Endothelial cell of umbilical vein (primary cell): ENCODE measurements at places on chromosomes 12 and 14. TPM values are rescaled to one million over a fixed set of nuclear protein-coding genes. Genes with fewer than 3 reads are reported as not detected.

GRCh38 chr12:124170760-124171159, 124.1 kb upstream of the RFLNA start:
- H3K27ac ChIP-seq, result no peak overlapping the region
- peaks cover 5% of the 10 kb centered on the region for H3K4me1 ChIP-seq
- no peaks in the 10 kb centered on the region for H3K27me3 ChIP-seq
- no peak for DNase-seq
- H3K4me3 ChIP-seq, result no peak overlapping the region

- no peak within 1 kb of the TSS for H3K27ac ChIP-seq
- no peaks in the 10 kb centered on the region for H3K36me3 ChIP-seq
- H3K4me3 ChIP-seq, result no peak within 1 kb of the TSS
- DNase-seq, result no peak
- H3K4me1 ChIP-seq, result no peaks in the 10 kb centered on the region
- H3K27me3 ChIP-seq, result peaks cover 2% of the 10 kb centered on the region
These were observed at the start of gene GALNT9 for GRCh38 chr12:132329036-132329719. Gene GALNT9 (minus strand): TSS chr12:132329589. CDS start chr12:132329203, 386 bp downstream.

DNA sequence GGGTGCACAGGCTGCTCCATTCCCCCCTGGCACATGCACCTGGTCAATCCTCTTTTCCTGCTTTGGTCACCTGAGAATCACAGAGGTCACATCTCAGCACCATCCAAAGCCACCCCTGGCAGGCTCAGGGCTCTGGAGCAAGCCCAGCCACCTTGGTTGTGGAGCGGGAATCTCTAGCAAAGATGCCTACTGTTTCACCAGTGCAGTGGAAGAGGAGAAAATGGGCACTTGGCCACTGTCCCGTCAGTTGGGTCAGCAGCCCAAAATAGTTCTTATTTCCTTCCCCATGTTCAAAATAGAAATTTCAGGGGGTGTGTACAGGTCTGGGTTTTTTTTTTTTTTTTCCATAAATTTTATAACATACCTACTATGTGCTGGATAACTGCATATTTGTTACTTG, 18.3 kb downstream of the RTL1 start:
- H3K4me3 ChIP-seq, result no peak overlapping the region
- peaks cover 2% of the 10 kb centered on the region for H3K36me3 ChIP-seq
- H3K27me3 ChIP-seq, result no peaks in the 10 kb centered on the region

DNA sequence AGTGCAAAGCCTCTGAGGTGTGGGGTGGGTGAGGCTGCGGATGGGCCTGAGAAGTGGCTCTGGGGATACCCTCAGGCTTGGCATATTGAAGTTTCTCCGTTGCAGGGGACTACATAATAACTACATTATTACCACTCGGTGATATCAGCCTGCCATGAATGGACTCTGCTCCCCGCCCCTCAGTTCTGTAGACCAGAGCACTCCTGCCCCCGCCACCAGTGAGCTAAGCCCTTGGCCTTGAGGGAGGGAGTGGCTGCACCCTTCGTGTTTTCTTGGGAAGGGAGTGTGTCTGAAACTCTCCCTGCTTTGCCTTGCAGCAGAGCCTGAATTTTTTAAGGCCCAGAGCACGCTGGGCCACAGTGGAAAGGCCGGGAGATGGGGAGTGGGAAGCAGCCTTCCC, 1.7 kb downstream of the ORAI1 start:
- no peaks in the 10 kb centered on the region for H3K36me3 ChIP-seq
- H3K27ac ChIP-seq, result peak overlapping the region; percentile 67
- DNase-seq, result no peak
- no peaks in the 10 kb centered on the region for H3K27me3 ChIP-seq
- peaks cover 50% of the 10 kb centered on the region for H3K4me1 ChIP-seq

DNA sequence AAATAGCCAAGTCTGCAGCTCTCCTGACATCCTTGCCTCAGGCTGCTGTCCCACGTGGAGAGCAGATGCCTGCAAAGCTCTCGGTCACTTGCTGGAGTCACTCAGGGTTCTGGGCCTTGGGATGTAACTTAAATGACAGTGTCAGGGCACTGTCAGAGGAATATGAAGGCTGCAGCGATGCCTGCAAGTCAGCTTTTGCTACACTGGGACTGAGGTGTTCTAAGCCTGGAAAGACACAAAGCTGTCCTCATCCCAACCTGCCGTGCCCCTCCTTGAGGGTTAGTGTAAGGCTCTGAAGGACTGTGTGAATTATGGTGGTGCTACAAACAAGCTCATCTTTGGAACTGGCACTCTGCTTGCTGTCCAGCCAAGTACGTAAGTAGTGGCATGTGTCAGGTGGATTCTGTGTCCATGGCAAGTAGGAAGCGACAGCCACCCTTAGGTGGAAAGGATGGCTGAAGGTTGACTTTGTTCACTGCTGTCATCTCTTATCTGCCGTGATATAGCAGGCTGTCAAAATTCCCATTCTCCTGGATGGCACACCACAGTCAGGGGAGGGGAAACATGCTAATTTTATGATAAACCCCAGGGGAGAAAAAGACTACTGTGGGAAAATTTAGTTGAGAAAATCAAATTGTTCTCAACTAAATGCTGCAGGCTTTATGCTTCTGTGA, 79.9 kb downstream of the DAD1 start:
- no peaks in the 10 kb centered on the region for H3K27me3 ChIP-seq
- H3K27ac ChIP-seq, result no peak overlapping the region
- DNase-seq, result no peak
- H3K4me1 ChIP-seq, result peaks cover 13% of the 10 kb centered on the region

DNA sequence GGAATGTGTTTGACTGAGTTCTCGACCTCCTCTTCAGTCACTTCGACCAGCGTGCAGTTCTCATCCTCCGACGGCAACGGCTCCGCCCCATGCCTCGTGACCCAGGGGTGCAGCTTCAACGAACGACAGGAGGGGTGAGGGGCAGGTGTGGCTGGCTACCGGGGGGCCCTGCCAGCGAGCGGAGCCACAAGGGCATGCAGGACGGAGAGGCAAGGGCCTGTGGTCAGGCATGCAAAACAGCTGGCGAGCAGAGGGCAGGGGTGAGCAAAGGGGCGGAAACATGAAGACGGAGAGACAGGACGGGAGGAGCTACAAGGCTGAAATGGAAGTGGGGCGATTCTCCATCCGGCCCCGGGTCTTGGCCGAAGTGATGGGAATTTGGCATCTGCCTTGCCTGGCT, 38.7 kb downstream of the P2RX4 start:
- no peak overlapping the region for H3K4me3 ChIP-seq
- no peak for DNase-seq
- H3K27me3 ChIP-seq, result no peaks in the 10 kb centered on the region
- H3K4me1 ChIP-seq, result no peaks in the 10 kb centered on the region
- H3K27ac ChIP-seq, result no peak overlapping the region

DNA sequence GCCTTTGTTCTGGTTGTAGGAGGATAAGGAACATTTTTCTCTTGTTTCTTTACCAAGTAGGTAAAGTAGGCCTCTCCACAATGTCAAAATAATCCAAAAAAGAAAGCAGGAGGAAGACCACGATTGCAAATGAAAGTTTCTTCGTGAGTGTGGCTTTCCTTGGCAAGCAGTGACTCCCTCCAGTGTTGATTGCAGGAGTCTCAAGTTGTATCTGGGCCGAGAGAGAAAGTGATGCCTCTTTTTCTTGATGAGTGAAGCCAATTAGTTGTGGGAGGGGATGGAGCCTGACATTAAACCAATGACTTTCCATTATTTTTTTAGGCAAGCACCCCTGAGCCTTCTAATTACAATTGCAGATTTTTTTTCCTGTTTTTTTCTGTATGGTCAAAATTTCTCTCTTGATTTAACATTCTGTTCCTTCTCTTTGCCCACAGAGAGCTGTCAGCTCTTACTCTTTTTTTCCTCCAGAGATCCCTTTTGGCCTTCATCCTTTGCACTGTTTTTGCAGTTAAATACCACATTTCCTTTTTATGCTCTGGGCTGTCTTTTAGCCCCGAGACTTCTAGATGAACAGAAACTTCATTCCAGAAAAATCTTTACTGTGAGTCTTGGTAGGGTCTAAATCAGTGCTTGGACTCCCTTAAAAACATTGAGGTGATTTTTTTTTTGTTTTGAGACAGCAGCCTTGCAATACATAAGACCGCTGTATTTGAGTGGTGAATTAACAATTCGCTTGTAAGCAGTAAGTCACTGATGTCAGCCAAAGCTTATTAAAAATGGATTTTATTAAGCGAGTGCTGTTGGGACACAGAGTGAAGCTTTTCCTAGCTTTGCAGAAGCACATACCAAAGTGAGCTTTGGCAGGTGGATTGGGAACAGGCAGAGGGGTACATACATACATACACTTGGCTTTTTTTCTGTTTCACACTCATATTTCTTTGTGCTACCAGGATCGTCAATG, 15.8 kb downstream of the FBXW8 start:
- H3K4me1 ChIP-seq, result peaks cover 12% of the 10 kb centered on the region
- DNase-seq, result no peak
- no peak overlapping the region for H3K4me3 ChIP-seq
- H3K36me3 ChIP-seq, result peaks cover 6% of the 10 kb centered on the region
- no peak overlapping the region for H3K27ac ChIP-seq
- H3K27me3 ChIP-seq, result no peaks in the 10 kb centered on the region

The OR8S1 gene
- not detected in 2 replicates for total RNA-seq

The PRIMA1 gene
- not detected in 2 replicates for total RNA-seq

The ZDHHC22 gene
- 0.24 and 0.28 TPM in 2 replicates for total RNA-seq
